Stimulated activated CD4-positive, alpha-beta T cell treated with anti-CD3 and anti-CD28 coated beads, Interleukin-12 subunit alpha, Interleukin-12 subunit beta, amount 100 ng/mL, for 24 hours (primary cell): ENCODE measurements at places on chromosomes 7 and 10.

DNA sequence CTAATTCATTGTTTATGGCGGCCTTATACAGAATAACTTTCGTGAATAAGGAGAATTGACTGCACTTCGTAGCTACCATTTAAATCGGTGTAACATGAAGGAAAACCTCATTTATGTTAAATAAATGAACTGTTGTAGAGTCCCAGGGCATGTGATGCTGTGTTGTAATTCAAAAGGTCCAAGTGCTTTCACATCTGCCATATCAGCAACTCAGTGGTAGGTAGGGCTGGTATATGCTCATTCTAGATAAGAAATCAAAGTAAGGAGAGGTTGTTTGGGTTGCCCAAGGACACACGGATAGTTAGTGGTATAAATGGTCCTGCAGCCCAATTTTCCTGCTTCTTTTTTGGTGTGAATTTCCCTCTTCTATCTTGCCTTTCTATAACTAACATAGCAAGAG lies 15.8 kb downstream of the BBS9 start:
- DNase-seq = no peak

DNA sequence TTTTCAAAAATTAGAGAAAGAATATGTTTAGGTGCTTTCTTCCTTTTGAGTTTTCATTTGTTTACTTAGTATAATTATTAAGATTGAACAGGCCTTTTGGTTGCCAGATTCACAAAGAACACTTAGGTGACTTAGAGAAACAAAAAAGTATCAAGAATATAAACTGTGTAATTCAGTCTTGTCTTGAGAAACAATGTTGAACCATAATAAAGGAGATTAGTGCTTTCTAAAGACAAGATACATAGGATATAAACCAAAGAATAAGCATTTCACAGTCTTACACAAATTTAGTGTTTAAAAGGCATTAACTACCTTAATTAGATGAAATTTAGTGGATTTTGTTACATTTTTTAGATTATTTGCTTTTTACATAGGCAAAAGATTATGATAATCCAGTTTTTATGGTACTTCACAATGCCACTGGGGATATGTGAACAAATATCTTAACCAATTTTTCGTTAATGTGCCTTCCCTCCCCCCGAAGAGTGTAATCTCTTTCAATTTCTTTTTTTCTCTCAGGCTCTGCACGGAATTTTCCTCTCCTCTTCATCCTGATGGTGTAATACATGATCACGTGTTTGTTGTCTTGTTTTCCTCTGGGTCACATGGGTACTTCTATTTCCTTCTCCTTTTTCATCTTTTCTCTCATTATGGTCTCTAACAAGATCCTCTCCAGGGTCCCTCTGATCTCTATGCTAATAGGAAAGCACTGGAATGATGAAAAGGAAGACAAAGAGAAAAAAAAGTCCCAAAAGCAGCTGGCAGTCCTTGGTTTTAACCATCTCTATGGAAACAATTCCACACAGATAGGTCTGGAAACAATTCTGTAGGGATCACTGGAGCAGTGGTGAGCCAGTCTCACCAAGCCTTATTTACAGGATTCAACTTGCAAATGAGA lies 3.7 kb upstream of the HNRNPH3 start:
- DNase-seq = no peak

DNA sequence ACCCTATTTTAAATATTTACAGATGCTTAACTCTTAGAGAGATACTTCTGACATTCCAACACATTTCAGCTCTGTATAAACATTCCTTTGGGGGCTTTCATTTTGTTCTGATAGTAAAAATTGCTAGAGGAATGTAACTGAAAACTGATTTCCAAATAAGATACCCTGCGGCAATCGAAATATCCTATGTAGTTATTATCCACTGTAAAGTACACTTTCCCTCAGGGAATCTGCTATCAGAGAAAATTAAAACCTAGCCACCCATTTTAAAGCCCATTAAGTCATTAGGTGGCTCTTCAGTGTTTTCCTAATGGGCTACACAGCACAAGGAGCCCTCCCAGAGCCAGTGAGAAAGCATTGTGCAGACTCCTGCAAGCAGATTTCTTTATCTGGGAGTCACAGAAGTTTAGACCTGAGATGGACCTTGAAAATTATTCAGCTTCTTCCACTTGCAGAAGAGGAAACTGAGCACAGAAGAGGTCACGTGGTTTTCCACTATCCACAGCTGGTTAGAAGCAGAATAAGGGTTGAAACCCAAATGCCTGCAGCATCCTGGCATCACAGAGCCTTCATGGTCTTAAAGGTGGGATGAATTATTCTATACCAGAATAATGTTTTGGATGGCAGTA lies 12.6 kb upstream of the CPVL start:
- DNase-seq = no peak

- DNase-seq = no peak
Observed at GRCh38 chr7:46955531-46955930, 626.4 kb downstream of the TNS3 start.

- DNase-seq = no peak
Observed at GRCh38 chr10:52212802-52213201, 101.3 kb upstream of the DKK1 start.

GRCh38 chr10:5662708-5663579 lies 3.5 kb downstream of the ASB13 start:
- no peak for DNase-seq

DNA sequence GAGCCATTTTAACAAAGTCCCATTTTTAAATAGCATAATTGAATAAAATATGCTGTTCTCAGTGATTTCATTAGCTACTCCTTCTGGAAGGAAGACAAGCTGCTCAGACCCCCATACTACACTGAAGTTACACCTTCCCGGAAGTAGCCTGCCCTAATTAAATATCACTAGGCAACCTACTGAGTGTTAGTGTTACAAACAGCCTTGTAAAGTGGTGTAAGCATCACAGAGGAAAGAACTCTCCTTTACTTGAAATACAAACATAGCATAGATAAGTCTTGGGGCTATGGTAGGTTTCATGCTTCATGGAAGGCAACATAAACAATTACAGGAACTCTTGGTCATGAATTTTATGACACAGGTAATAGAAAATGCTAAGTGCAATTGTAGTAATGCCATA lies 43.4 kb upstream of the PTN start:
- no peak for DNase-seq

DNA sequence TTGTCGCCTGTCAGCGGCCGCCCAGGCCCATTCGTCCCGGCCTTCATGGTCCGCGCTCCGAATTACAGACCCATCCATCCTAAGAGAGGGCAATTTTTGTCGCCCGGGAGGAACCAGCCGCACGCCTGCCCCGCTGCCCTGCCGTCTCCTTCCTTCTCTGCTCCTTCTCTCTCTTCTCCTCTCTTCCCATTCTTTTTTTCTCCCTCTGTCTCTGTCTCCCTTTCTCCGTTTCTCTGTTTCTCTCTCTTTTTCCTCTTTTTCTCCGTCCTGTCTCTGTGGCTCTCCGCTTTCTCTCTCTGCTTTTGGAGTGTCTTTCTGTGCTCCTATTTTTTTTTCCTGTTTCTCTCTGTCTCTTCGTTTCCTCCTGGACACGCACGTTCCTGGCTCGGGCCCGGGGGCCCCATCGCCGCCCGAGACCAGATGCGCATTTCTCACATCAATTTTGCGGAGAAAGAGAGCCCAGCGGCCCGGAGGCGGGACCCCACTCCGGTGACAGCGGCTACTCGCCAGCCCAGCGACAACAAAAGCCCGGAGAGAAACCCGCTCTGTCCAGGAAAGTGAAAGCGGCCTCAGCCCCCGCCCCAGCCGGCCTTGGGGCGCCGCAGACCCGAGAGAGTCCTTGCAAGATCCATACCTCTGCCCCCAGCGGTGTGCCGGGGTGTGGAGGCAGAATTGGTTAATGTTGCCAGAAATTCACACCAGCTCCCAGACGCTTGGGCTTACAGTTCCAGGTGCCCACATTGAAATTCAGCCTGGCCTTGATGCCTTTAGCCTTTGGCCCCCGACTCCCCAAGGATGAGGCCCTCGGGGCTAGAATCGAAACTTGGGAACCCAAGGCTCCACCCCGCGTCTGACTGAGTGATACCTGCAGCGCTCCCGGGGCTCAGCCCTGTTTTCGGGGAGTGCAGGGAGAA lies 4.1 kb downstream of the LBX1 start:
- DNase-seq = no peak

GRCh38 chr10:24984906-24985305 lies 31.1 kb downstream of the ENKUR start:
- DNase-seq = no peak

- DNase-seq = no peak
Observed at GRCh38 chr7:46989247-46989646, 592.7 kb downstream of the TNS3 start.

- peak; percentile 39 for DNase-seq
Observed at GRCh38 chr10:22321156-22321923, 441 bp downstream of the BMI1 start.

DNA sequence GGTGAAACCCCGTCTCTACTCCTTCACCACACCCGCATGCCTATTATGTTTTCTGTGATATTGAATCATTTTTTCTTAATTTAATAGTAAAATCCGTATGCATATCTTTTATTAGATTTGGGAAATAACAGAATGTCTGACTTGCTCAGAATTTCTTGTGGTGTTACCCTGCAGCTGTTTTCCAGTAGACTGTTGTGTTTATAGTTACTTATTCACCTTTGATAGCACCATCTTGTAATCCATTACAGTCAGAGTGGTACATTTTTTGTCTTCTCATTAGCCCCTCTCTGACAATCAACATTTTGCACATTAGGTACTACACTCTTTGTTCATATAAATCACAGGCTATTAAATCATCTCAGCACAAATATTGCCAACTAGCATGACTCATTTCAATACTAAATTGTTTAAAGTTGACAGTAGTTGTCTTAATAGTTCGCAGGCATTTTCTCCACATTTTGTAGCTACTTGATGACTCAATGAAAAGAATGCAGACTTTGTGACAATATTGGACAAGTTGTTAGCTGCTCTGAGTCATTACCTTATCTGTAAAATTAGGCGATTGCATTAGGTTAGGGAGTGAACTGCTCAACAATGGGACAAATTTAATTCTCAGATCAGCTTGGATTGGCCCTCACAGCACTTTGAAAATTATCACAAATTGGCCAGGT lies 17.8 kb upstream of the SLC16A12 start:
- no peak for DNase-seq

- DNase-seq = no peak
Observed at GRCh38 chr7:94231305-94231704, 163.4 kb upstream of the COL1A2 start.

GRCh38 chr10:68543004-68543918 lies 15.9 kb upstream of the SLC25A16 start:
- DNase-seq = no peak

- peak; percentile 36 for DNase-seq
Observed at GRCh38 chr10:102646610-102647442, 2.5 kb downstream of the TRIM8 start.

DNA sequence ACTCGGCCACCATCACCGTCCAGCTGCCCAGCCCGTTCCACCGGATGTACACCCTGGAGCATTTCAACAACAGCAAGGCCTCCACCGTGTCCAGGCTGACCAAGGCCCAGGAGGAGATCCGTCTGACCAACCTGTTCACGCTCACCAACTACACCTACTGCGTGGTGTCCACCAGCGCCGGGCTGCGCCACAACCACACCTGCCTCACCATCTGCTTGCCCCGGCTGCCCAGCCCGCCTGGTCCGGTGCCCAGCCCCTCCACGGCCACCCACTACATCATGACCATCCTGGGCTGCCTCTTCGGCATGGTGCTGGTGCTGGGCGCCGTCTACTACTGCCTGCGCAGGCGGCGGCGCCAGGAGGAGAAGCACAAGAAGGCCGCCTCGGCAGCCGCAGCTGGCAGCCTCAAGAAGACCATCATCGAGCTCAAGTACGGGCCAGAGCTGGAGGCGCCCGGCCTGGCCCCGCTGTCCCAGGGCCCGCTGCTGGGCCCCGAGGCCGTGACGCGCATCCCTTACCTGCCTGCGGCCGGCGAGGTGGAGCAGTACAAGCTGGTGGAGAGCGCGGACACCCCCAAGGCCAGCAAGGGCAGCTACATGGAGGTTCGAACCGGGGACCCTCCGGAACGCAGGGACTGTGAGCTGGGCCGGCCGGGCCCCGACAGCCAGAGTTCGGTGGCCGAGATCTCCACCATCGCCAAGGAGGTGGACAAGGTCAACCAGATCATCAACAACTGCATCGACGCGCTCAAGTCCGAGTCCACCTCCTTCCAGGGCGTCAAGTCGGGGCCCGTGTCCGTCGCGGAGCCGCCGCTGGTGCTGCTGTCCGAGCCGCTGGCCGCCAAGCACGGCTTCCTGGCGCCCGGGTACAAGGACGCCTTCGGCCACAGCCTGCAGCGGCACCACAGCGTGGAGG lies 75.8 kb downstream of the ELFN1 start:
- DNase-seq = no peak

DNA sequence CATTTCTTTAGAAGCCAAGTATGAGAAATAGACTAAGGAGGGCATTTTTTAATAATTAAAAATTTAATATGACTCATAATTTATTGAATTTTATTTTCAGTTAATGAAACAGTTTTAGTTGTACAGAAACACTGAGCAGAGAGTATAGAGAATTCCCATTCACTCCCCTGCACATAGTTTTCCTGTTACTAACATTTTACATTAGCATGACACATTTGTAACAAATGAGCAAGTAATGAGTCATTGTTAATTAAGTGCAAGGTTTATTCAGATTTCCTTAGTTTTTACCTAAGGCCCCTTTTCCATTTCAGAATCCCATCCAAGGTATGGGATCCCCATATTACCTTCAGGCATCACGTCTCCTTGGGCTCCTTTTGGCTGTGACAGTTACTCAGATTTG lies 271.5 kb upstream of the FZD8 start:
- no peak for DNase-seq

DNA sequence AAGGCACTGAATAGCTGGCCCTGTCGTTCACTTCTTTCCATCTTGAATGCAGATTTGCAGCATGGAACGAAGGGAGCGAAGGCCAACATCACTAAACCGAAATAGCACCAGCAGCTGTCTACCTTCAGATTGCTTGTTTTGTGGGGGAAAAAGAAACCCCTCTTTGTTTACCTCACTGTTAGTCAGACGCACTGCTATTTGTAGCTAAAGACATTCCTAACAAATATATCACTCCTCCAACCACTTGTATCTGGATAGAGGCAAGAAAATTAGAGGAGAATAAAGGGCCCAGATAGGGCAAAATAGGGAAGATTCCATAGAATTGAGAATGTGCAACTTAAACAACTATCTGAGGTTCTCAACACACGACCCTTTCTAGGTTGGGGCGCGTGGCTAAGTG lies 26.5 kb downstream of the ANK3 start:
- no peak for DNase-seq

DNA sequence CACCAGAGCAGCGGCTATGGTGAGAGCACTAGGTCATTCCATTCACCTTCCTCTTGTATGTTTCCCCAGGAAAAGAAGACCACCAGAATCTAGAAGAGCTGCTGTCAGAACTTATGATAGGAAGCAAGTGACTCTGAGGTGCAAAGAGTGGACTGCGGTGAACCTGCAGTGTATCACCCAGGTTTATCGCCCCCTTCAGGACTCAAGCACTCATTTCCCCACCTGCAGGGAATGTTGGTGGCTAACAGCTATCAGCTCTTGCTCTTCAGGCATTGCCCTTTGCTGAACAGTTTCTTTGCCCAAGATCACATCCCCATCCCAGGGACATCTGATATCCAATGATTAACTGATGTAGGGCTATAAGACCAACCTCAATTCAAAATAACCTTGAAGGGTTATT lies 66.3 kb upstream of the IL6 start:
- DNase-seq = no peak

GRCh38 chr10:74977913-74978847 lies 133.3 kb upstream of the SAMD8 start:
- no peak for DNase-seq

GRCh38 chr10:31920538-31920937 lies 8.1 kb downstream of the ARHGAP12 start:
- DNase-seq = no peak

GRCh38 chr10:70673043-70673928 lies 980 bp downstream of the ADAMTS14 start:
- no peak for DNase-seq

- no peak for DNase-seq
Observed at GRCh38 chr10:20858292-20859124, 38.6 kb downstream of the NEBL start.
